ENCODE measurements at places on chromosomes 5 and 9.
A peak's percentile ranks its signal among the peaks of the same experiment; 100 is the strongest.

GRCh38 chr9:78618735-78619134, 321.8 kb downstream of the PSAT1 start:
- DNase-seq: no peak

DNA sequence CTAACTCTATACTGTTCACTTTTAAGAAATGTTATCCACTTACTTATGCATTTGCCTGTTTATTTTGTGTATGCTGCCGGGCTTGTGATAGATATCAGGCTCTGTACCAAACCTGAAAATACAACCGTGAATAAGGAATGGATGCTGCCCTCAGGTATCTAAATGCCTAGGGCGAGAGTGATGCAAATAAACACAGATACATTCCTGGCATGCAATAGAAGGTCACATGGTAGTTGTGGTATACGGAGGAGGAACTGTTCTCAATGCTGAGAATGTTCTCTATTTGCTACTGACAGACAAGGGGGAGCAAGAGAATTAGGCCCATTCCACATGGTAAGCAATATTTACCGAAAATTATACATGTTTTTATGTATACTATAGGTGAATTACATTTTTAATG, 227.8 kb downstream of the ICE1 start:
- no peak for DNase-seq

DNA sequence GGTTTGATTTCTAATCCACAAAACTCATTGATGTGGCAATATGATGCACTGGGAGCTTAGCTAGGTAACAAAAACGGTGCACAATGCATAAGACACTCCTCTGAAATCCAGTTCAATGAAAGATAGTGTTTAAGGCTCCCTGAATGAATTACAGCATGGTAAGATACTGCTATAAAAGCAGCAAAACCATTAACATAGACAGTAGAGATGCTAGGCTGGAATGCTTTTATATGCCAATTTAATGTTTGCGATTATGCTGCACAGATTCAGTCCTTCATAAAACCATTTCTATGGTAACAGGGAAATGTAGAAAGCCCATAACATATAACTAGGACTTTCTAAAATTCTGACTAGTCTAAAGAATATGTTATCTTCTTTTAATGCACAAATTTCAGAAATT, 180.8 kb upstream of the NUDT12 start:
- no peak for DNase-seq

- peak; percentile 51 for DNase-seq
These were observed 5.4 kb downstream of the IPPK start for GRCh38 chr9:92664394-92665152.

GRCh38 chr9:90012949-90013348, 408.1 kb downstream of the GADD45G start:
- DNase-seq: no peak

DNA sequence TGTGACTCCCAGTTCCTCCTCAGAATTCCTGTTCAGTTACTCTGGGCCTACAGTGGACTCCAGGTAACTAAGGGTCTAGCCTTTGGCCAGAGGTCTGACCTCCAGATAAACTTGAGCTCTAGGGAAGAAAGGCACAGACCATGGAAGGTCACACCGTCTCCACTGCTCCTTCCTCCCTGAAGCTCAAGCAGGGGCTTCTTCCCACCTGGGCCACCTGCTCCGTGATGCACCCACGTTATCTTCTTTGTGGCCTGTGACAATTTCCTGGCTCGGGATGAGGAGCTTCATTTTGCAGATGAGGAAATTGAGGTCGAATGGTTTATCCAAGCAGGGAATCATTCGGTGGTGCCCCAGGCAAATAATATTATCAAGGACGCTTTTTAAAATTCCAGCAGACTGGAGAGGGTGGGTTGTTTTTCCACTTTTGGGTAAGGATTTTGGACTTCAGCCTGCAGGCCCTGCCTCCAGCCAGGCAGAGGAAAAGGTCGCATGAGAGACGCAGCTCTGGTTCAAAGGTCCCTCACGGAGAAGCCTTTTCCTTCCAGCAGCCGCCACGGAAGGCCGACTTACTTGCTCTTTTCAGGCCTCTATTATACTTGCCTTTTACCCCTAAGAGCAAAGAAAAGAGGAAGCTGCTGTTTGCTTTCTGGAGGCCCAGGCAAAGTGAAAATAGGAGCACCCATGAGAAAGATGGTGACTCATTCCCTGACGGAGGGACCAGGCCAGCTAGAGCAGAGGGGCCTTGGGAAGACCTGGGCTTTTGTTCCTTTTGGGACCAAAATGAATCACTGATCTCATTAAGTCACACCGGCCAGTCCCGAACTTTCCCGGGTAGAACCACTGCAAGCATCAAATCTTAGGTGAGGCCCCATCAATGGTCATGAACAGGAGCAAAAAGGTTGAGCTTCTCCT, 22.8 kb upstream of the DUSP1 start:
- no peak for DNase-seq

- DNase-seq: no peak
These were observed 299.4 kb downstream of the PARP8 start for GRCh38 chr5:50965654-50966375.

- no peak for DNase-seq
These were observed 48.1 kb downstream of the KCNV2 start for GRCh38 chr9:2765250-2765880.

- DNase-seq: no peak
These were observed 490.5 kb upstream of the ZNF608 start for GRCh38 chr5:125236981-125237380.

DNA sequence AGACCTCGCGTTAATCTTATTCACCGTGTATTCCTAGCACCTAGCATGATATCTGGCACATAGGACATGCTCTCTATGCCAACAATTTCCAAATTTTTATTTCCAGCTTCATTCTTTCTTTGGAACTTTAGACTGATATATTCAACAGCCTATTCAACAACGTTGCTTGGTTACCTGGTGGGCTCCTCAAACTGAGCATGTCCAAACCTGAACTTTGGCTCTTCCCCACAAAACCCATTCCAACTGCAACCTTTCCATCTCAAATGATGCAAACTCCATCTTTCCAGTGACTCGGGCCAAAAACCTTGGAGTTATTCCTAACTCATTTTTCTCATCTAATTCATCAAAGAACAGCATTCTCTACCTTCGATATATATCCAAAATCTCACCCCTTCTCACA, 525.2 kb downstream of the AGTPBP1 start:
- no peak for DNase-seq

GRCh38 chr5:128649192-128649591, 111.1 kb upstream of the FBN2 start:
- no peak for DNase-seq

GRCh38 chr9:77999231-77999631, 32.4 kb downstream of the GNAQ start:
- DNase-seq: no peak

- no peak for DNase-seq
These were observed 99.6 kb upstream of the CCDC112 start for GRCh38 chr5:115396081-115396480.

DNA sequence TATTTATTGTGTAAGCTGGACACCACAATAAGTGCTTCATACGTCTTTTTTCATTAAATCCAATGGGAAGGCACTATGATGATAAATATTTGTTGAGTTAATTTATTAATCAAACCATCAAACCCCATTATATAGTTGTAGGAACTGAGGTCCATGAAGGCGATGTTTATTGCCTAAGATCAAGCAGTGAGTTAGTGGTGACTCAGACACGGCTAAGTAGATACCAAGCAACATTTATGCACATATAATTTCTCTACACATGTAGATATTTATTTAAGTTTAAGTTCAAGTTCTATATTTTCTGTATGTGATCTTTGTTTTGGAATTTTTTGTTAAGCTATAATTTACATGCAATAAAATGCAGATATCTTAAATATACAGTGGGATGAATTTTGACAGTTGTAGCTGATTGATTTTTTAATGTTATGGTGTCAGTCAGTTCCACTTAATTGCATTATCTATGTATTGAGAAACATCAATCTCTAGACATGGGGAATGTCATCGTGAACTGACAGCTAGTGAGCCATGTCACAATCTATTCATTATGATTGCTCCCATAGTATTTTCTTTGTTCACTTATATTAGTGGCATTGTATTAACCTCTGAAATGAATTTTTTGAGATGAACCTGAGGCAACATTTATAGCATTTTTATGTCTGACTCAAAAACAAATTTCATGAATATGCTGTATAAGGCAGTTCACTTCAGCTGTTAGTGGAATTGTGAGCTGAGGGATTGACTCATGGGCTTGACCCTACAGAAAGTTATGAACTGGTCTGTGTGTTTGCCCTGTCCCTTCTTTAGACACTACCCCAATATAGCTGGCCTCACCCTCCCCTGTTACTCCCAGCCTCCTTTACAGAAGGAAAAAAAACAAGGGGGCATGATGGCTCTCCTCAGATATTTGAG, 11.9 kb upstream of the GARNL3 start:
- DNase-seq: no peak

- DNase-seq: no peak
These were observed 6.7 kb upstream of the CDH6 start for GRCh38 chr5:31186672-31187267.

DNA sequence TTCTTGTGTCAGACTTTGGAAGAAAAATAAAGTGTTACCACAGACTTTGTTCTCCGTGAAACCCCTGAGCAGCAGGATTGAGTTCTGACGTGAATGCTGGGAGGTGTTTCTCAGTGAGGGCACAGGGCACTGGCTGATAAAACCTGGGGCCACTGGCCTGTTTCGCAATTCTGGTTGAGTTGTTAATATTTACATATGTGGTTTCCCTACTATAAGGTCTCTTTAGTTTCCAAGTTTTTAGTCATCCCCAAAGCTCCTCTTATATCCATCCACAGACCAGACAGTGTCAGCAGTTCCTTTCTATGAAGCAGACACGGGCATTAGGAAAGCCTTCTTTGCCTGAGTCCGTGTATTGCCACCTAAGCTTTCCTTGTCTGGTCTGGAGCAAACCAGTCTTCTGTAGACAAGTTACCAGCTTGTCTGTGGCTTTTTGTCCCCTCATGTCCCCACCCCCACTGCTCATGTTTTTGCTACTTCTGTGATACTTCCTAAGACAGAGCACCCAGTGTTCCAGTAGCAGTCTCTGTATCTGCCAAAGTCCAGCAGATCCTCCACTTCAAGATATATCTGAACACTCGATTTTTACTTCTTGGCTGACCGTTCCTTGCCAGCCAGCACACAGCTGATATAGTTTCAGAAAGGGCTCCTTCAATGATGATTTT, 42.0 kb downstream of the ACO1 start:
- no peak for DNase-seq

DNA sequence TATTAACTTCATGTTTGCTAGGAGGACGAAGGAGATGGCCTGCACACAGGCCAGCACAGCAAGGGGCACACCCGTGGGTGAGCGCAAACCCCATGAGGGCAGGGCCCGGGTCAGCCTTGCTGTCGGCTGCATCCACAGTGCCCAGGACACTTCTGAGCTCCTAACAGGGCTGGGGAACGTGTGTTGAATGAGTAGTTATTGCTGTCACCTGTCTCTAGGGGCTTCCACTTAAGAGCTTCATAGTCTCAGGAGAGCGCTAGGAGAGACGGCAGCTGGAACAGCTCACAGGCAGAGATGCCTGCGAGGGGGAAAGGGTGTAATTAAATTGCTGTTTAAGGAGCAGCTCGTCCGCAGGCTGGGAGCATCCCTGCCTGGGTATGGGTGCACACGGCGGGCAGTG, 91.4 kb upstream of the NEURL1B start:
- no peak for DNase-seq

DNA sequence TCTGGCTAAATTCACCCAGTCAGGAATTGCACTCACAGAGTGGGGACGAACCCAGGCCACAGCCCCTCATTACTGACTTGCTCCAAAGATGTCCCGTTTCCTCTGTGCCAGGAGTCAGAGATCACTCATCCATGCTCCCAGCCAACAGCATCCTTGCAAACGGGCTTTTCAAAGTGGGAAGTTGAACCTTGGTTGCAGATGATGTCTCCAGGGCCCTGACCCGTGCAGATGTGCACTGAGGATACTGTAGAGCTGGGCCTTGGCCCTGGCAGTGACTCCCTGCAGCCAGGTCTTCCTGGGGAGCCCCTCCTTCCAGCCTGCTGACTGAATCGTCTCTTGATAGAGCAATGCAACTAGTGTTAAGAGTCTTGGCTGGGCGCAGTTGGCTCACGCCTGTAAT, 22.3 kb downstream of the TCF7 start:
- DNase-seq: peak; percentile 10

- DNase-seq: no peak
These were observed 5.7 kb downstream of the TBCA start for GRCh38 chr5:77770293-77771005.

DNA sequence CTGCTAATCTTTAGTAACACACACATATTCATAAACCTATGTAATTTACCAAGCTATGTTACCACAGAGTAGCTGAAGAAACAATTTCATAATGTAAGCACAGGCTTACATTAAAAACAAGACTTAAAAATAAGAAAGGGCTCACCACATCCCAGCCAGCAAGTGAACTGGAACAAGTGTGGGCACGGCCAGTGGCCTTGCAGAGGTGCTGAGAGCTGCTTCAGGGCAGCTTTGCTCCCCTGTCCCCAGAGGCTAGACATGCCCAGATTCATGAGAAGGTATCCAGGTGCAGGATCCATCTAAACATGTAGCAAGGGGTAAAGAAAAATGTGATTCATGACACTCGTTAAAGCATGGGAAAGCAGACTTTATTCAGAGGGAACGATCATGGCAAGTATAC, 62.0 kb upstream of the CKS2 start:
- no peak for DNase-seq

GRCh38 chr5:38023799-38024198, 184.0 kb upstream of the GDNF start:
- no peak for DNase-seq

DNA sequence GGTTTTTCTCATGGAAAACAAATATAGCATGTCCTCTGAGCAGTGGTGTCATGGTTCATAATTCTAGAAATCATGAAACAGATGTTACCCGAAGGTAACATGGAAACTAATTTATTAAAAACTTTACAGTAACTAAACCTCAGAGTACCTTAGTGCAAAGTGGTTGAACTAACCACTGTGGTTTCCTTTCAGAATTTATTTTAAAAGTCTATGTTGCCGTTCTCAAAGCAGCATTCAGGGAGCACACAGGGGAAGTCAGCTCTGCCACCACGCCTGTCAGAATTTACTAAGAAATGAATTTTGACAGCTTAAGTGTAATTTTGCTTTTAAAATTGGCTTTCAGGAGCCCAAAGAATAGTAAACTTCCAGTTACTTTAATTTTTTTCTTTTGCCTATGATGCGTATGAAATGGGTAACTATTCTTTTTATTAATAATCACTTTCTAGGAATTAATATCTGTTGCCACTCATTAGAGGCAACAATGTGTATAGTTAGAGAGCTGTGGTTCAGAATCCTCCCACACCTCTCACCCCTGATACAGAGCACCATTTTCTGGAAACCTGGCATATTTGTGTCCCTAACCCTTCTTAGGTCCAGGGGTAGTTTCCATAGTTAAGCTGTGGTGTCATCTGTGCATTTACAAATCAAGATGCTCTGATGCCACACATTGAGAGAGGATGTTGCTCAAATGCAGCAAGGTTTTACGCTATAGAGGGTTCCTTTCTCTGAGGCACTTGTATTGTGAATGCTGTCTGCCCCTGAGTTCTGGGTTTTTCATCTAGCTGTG, 202.6 kb downstream of the ZSWIM6 start:
- DNase-seq: no peak
